Activated naive CD4-positive, alpha-beta T cell treated with anti-CD3 and anti-CD28 coated beads, Interleukin-2, amount 50 U/mL, for 16 hours (primary cell): ENCODE measurements at places on chromosomes 3 and 15.

DNA sequence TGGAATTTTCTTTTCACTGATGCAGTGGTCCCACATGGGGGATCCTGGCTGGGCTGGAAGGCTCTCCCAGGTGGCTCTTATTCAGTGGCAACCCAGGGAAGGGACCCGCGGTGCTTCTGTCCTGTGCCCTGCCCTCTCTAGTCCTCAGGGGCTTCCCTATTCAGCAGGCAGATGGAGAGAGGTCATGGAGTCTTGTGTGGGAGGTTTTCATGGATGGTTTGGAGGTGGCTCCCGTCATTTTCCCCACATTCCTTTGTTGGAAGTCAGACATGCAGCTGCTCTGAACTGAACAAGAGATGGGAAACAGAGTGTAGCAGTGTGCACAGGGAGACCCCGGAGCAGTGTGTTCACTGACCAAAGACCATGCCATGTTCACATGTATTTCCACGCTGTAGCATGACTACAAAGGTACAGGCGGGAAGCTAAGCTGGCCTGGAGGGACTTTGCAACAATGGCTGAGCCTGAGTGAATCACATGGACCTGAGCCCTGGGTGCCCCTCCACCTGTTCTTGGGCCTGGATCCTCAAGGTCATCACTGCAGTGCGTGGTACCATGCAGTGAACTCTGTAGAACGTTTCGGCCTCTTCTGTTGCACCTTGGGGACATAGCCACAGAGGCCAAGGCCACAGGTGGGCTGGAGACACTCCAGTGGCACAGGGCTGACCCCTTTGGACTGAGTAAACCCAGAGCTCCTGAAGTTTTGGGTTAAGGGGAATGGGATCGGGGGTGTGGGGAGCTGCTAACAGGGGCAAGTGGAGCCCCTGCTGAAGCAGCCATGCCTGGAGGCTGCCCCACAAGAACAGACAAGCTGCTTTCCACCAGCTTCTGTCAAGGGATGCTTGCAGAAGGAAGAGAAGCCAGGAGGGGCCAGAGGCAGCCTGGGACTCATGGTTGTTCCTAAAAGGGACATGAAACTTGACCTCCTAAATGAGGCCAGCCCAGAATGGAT is 123.0 kb downstream of the ASB7 start:
- no peak for DNase-seq

DNA sequence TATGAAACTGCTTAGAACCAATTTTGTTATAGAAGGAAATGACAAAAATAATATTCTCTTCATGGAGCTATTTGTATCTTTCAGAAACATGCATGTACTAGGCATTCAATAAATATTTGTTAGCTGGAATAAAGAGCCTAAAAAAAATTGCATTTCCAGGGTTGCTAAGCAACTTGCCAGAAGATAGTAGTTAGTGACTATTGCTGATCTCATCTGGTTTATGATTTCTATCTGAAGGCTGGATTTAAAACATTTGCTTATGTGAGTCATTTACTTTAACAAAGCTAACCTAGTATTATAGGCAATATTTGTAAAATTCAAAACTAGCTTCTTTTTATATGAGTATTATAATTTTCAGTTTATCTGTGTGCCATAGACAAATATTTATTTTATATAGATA is 78.3 kb downstream of the NAALADL2 start:
- no peak for DNase-seq

GRCh38 chr15:46137443-46137842 is 502.6 kb downstream of the SQOR start:
- no peak for DNase-seq

- no peak for DNase-seq
Measured at GRCh38 chr3:56197259-56197965, 270.9 kb downstream of the ERC2 start.
